GM04503 (cell line): ENCODE measurements at places on chromosomes 2 and 18.

- no peak for DNase-seq
Measured at GRCh38 chr2:187612857-187613256, 58.6 kb upstream of the TFPI start.

- no peak for DNase-seq
Measured at GRCh38 chr2:99217929-99218501, 37.0 kb downstream of the MRPL30 start.

- DNase-seq: no peak
Measured at GRCh38 chr2:134110532-134110931, 143.3 kb upstream of the MGAT5 start.

GRCh38 chr2:36780231-36780839 lies 83.8 kb downstream of the VIT start:
- DNase-seq: no peak

DNA sequence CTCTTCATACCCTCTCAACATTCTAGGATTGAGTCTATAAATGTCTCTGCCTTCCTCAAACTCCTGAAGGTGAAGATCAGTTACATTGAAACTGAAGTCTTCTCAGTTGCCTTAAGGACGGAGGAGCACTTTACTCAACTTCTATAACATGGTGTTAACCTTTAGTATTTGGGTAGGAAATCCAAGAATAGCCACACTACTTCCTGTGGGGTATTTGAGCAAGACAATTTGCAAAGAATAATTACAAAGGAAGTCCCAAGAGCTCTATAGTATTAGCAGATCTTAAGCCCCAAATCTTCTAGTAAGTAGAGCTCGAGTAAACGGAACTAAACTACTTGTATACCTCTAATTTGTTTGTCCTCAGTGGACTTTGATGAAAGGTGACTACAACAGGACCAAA lies 80.9 kb downstream of the SP100 start:
- no peak for DNase-seq

DNA sequence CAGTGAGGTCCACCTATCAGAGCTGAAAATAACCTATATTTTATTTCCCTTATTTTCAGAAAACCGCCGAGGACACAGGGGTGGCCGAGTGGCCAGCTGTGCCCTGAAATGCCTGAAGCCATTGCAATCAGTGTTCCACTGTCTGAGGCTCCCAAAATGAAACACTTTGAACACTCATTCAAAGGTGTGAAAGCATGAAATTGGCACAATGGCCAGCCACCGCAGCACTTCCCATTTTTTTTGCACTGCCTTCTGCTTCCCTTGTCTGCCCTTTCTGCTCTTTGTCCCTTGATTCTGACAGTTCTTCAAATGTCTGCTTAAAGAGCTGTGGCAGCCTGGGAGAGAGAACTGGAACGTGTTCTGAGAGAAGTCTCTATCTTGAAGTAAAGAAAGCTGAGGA lies 1127.5 kb upstream of the CELF4 start:
- no peak for DNase-seq
